Eye (tissue), 1 donor: ENCODE measurements at places on chromosomes 3 and 15.

GRCh38 chr3:86963611-86964010 lies 27.3 kb downstream of the VGLL3 start:
- no peak for DNase-seq

GRCh38 chr15:47929138-47929803 lies 191.5 kb upstream of the SLC24A5 start:
- DNase-seq, result no peak

DNA sequence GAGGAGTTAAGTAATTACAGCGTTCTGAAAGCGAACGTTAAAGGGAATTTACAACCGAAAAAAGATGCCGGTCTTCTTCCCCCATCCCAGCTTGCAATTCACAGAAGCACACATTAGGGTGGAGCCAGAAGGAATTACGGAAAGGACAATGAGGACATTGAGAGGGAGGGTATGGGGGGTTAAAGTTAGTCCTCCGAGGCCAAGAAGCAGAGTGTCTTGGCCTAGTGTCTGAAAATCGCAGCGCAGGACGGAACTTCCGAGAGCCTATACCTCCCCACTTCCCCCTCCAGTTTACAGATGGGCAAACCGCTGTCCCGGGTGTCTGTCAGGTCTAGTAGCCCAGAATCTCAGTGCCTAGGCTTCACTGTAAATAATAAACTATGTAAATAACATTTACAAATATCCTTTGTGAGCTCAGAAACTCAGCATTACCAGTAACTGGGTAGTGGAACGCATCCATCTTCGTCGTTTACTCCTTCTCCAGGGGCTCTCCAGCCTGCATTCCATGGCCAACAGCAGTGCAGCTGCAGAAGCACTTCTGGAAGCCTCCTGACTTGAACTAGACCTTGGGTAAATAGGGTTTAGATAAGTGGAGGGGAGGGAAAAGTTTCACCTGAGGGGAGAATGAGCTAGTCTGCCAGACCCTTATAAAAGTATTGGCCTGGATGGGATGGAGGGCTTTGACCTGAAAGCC lies 922 bp downstream of the ADPRH start:
- no peak for DNase-seq

- DNase-seq, result peak; percentile 12
Observed at GRCh38 chr3:59606638-59607266, 556.9 kb upstream of the CFAP20DC start.

GRCh38 chr15:77180757-77181156 lies 109.8 kb upstream of the TSPAN3 start:
- DNase-seq, result no peak

- DNase-seq, result peak; percentile 7
Observed at GRCh38 chr3:13296662-13297061, 123.5 kb downstream of the NUP210 start.

DNA sequence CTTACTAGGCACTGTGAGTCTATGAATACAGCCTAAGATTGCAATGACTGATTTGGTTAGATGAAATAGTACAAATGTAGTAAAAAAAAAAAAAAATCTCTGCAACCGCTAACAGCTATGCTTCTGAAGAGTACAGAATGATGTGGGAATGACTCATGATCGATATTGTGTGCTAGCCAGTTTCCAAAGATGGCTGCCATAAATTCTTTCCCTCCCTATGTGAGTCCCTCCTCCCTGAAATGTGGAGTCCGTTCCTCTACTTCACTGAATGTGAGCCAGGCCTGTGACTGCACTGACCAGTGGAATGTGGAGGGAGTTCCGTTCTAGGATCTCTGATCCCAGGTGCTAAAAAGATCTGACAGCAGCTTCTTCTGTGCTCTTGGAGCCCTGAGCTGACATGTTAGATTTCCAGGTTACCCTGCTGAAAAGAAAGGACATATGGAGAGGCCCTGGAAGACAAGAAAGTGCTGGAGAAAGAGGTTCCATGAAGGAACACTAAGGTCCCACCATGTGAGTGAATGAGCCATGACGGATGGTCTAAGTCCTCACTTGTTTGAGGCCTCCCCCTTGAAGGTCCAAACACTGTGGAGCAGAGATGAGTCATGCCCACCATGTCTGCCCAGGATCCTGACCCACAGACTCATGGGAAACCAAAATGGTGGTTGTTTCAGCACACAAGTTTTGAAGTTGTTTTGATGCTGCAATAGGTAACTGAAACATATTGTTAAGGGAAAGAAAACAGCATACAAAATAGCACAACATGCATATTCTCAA lies 46.3 kb downstream of the DGKG start:
- no peak for DNase-seq
